Fibroblast of villous mesenchyme (primary cell): ENCODE measurements at places on chromosomes 12 and 14. TPM values are rescaled to one million over a fixed set of nuclear protein-coding genes. Genes with fewer than 3 reads are reported as not detected.

- DNase-seq = no peak
Observed at GRCh38 chr14:92647797-92648279, 100.6 kb downstream of the LGMN start.

DNA sequence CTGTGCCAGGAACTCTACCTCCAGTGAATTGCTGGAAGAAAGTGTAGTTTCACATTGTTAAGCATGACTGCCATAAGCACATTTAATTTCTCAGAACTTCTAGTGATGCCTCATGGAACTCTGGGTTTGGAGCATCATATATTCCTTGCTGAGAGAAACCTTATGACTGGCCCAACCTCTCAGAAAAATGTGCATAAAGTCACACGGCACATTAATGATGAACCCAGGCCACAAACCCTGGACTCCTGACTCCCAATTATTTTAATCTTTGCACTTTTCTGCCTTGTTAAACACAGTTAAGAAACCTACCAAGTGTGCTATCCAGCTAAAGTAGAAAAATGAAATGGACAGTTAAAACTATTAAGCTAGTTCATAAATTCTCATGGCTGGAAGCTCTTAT is 5.6 kb downstream of the TCP11L2 start:
- no peak for DNase-seq

DNA sequence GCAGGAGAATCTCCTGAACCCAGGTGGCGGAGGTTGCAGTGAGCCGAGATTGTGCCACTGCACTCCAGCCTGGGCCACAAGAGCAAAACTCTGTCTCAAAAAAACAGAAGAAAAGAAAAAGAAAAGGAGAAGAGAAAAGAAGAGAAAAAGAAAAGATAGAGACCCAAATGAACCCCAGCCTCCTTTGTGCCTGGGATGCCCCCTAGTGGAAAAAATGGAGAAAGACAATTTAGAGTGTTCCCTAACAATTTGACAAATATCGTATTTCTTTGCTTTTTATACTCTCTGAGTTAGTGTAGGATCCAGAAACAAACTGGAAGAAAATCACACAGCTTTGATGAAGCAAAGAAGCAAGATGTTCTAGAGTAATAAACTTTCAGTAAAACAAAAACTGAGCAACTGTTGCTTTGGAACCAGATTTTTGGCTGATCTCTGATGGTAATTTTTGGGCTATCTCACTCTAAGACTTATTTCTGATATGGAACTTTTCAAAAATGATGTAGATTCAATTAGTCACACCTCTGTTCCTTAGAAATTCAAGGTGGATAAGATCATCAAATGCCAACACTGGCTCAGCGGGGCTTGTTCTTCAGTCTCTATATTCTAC is 18.6 kb upstream of the PRKAB1 start:
- DNase-seq = peak; percentile 7

DNA sequence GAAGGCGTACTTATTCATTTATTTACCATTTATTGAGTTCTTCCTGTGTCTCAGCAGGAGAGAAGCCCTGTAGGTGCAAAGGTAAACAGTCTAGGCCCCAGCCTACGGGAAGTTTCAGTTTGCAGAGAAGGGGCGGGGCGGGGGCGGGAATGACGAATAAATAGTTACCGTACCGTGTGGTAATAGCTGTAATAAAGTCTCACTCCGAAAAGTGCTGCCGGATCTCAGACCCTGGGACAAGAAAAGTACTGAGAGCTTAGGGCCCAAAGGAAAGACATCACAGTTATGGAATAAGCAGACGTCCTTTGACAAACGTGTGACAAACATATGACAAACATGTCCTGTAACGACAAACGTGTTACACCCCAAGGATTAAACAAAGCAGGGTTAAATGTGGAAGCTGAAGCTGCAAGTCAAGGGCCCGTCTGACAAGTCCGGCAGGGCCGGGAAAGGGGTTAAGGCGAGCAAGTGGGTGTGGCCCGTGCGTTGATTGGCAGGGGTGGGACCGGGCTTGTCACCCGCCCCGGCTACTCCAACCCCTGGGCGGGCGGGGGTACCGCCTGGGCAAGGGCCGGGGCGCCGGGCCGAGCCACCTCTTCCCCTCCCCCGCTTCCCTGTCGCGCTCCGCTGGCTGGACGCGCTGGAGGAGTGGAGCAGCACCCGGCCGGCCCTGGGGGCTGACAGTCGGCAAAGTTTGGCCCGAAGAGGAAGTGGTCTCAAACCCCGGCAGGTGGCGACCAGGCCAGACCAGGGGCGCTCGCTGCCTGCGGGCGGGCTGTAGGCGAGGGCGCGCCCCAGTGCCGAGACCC is at the start of gene LRP10:
Gene LRP10, plus strand, starts transcription at position 517 of the 809 bp plus-strand sequence. CDS start 564 bp downstream, outside the sequence.
- DNase-seq = peak; percentile 90

GRCh38 chr14:90045616-90046015 is 16.2 kb upstream of the KCNK13 start:
- peak; percentile 26 for DNase-seq

DNA sequence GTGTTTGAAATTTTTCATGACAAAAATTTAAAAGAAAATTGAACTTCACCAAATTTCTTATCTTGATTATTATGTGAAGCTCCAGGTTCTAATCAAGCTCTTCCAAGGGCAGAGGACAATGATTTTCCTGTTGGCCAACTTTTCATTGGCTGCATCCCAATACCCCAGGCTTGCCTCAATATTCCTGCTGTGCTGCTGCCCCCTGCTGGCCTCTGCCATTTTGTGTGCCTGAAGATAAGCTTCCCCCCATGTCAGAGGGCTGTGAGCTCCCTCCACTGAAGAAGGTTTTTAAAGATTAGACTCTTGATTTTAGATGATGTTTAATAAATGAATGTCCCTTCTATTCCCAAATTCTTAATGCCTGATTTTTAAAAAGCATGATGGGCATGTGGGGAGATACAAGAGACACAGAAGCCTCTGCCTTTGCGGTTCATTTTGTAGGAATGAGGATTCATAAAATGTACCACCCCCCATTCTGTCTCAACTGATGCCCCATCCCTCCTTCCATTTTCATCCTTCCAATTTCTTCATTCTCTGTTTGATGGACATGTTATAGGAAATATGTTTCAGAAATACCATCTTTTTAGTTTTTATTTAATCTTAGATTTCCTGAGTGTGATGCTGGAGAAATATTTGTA is 76.7 kb upstream of the RGS6 start:
- DNase-seq = peak; percentile 72

Gene KRT73
- not detected in 2 replicates for total RNA-seq

Gene GPR84
- not detected in 2 replicates for total RNA-seq

- no peak for DNase-seq
Observed at GRCh38 chr12:131986910-131987309, 37.2 kb downstream of the EP400 start.

Gene BICDL1
- 0.97 and 1.7 TPM in 2 replicates for total RNA-seq

DNA sequence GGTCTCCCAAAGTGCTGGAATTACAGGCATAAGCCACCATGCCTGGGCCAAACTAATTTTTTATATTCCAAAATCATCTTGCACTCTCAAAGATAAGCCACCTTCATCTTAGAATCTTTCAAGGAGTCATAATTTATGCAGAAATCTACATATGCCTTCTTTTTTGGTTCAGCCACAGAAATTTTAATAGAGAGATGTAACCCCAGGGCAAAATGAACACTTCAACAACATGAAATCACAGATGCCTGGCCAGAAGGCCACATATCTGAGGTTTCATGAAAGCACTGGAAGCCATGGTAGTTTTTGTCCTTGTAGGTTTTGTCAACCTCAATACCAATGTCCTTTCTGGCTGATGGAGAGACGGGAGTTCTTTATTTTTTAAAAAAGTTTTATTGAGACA is 9.8 kb downstream of the SUPT16H start:
- DNase-seq = no peak

DNA sequence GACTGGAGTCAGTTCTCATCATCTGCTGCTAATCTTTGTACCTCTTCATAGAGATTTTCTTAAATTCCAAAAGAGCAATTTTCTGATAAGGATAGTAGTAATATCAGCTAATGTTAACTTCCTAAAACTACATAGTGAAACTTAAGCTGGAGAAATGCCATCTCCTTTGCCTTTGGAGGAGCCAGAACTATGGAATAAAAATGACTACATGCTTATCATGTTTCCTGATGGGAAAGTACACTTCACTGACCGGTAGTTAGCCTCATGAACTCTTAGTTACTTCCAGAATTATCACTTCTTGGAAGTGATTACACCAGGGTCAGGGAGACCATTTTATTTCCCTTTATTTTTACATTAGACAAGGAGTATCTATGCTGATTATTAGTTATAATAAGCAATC is 1222.1 kb upstream of the TMEM132C start:
- DNase-seq = no peak

DNA sequence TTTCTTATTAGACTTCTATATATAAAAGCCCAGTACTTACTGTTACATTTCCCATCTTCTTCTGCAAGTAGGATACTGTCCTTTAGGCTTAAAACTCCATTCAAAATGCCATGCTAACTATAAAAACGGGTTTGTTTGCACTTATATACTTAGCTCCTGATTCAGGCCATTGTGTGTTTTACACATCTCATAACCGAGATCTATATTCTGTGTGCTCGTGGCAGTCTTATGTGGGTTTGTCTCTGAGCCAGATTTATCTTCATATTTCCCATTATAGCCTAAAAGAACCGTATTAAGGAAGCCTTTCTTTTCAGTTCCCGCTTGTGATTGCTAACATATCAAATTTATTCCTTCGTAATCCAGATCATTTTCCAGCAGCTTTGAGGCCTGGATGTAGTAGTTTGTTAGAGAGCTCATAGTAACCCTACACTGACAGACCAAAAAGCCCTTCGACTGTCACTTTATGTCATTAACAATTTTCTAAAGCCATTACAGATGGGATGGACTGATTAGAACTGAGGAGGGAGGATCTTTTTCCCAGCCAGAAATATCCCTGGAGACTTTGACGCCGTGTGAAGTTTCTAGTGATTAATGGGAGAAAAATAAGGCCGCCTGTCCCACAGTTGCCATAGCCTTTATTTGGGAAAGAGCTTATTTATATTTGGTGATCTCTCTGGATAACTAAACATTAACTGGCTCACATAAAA is 508.5 kb downstream of the FOXG1 start:
- no peak for DNase-seq

- DNase-seq = no peak
Observed at GRCh38 chr12:15446807-15447206, 124.5 kb downstream of the PTPRO start.

- DNase-seq = no peak
Observed at GRCh38 chr12:42583016-42583415, 6.5 kb downstream of the PRICKLE1 start.

GRCh38 chr14:96140952-96141351 is 63.7 kb upstream of the BDKRB2 start:
- DNase-seq = no peak

Gene SLC6A13
- not detected in 2 replicates for total RNA-seq

DNA sequence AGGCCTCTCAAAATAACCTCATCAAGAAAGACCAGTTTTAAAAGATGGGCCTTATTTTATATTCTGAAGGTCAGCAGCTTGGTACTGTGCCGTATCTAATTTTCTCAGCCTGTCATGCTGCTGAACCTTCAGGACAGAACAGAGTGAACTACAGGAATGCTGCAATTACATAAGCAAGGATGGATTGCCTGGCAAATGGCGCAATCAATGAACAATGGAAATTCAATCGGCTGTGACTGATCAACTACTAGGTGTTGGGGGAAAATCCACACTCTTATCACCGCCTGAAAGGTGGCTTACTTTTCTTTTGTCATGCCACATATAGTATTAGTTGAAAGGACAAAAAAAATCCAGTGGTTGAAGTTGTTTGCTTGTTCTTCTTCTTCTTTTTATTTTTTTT is 8.5 kb downstream of the ACSS3 start:
- DNase-seq = no peak

DNA sequence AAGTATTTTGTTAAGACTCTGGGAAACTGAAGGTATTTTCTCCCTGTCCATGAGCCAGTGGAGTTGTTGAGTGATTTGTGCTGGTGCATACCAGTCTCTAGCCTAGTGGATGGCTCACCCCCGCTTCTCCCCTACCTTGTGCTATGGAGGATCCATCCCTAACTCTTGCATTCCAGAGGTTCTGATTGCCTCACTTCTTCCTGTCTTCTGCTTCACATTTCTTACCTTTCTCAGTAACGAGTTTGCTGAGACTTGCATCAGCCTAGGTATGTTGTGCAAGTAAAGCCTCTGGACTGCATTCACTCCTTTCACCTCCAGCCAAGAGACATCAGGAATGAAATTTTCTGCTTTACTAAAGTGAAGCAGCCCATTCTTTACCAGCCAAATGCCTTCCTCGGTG is 391.6 kb downstream of the ZFP36L1 start:
- DNase-seq = peak; percentile 46

Gene IL26
- total RNA-seq = not detected in 2 replicates

DNA sequence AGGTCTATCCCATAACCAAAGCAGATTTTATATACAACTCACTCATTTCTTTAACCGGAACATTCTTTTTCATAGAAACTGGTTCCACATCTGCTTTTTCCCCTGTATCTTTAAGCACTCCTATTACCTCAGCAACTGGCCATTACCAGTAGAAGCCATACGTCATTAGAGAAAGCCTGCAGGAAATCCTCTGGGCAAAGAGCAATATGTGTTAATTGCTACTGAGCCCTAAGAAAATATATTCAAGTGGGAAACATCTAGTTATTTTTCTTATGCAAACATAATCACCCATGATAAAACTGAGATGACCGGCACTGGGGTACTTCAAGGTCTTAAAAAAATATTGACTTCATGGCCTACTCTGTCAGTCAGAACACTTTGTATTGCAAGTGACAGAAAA is 28.2 kb upstream of the CPSF6 start:
- no peak for DNase-seq

Gene PLEK2
- 2.2 and 4.5 TPM in 2 replicates for total RNA-seq

Gene TIMM9
- 20.3 and 22.9 TPM in 2 replicates for total RNA-seq

DNA sequence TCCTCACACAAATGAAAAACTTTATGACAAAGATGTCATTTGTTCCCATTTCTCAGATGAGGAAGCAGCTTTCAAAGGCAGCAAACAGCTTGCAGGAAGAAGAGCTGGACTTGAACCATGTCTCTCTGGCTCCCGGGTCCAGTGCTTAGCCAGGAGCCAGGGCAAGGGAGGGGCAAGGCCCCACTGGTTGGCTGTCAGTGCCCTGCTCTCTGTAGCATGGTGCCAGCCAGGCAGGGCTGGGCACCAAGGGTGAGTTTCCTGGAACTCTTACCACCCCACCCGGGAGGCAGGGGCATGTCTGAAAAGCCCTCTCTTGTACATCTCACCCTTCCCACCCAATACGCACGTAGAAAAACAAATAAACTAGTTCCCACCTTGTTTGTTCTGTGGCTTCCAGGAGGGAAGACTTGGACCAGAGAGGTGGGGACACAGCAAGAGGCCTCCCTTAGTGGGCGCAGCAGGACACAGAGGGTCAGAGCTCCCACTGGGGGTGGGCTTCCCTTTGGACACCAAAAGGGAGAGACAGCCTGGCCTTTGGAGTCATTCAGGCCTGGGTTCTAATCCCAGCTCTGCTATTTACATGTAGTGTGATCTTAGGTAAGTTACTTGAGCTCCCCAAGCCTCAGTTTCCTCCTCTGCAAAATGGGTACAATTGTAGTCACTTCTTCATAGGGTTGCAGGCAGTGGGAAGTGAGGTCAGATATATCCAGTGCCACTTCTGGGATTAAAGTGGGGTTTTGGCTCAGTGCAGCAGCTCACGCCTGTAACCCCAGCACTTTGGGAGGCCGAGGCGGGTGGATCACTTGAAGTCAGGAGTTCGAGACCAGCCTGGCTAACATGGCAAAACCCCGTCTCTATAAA is 17.2 kb downstream of the TRPV4 start:
- no peak for DNase-seq

Gene EIF2S3B
- 3.5 and 9.5 TPM in 2 replicates for total RNA-seq

Gene BCL2L14
- not detected in 2 replicates for total RNA-seq

Gene NEK9
- total RNA-seq = 32.0 and 39.3 TPM in 2 replicates

Gene TRPV4
- 0.43 and 0.97 TPM in 2 replicates for total RNA-seq
